ENCODE measurements at places on chromosomes 5 and 9.

GRCh38 chr5:113213551-113214425, 221.0 kb downstream of the TSSK1B start:
- DNase-seq, result no peak

- DNase-seq, result no peak
Measured at GRCh38 chr9:90024823-90025222, 420.0 kb downstream of the GADD45G start.

DNA sequence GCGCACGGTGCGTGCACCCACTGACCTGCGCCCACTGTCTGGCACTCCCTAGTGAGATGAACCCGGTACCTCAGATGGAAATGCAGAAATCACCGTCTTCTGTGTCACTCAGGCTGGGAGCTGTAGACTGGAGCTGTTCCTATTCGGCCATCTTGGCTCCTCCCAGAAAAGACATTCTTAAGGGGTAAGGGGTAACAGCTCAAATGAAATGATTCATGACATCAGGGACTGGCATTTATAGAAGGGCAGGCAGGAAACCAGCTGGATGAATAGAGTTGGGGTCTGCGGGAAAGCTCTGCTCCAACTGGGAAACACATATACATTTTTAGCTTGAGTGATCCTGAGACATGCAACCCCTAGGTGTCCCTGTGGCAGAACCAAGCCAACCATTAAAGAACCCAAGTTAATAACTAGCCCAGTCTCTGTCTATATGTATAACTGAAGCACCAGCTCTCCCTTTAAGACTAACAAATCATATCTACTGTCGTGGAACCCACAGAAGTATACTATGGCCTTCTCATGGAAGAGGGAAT, 119.3 kb downstream of the LMNB1 start:
- no peak for DNase-seq

DNA sequence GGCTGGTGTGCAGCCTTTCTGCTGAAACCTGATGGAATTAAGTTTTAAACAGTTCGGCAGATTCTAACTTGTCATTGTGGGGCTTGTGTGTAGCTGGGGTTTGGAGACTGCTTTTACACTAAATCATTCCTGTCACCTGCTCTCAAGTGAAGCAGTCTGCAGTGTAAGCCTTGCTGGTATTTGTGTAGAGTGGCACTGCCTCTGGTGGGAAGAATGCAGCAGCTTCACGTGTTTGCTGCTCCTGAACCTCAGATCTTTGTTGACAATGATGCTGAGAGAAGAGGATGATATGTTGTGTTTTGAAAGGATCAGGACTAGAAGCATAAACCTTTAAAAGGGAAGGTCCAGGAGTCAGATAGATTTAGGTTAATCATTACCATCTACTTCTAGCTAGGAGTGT, 88.1 kb downstream of the KDM4C start:
- no peak for DNase-seq

- DNase-seq, result no peak
Measured at GRCh38 chr5:68679041-68679440, 414.8 kb upstream of the SLC30A5 start.

Data from activated effector memory CD4-positive, alpha-beta T cell treated with Interleukin-2 at 50 U/mL for 16 hours (primary cell).